Fibroblast of upper back skin (primary cell): ENCODE measurements at places on chromosomes 16 and 17.
A peak's percentile ranks its signal among the peaks of the same experiment; 100 is the strongest.

DNA sequence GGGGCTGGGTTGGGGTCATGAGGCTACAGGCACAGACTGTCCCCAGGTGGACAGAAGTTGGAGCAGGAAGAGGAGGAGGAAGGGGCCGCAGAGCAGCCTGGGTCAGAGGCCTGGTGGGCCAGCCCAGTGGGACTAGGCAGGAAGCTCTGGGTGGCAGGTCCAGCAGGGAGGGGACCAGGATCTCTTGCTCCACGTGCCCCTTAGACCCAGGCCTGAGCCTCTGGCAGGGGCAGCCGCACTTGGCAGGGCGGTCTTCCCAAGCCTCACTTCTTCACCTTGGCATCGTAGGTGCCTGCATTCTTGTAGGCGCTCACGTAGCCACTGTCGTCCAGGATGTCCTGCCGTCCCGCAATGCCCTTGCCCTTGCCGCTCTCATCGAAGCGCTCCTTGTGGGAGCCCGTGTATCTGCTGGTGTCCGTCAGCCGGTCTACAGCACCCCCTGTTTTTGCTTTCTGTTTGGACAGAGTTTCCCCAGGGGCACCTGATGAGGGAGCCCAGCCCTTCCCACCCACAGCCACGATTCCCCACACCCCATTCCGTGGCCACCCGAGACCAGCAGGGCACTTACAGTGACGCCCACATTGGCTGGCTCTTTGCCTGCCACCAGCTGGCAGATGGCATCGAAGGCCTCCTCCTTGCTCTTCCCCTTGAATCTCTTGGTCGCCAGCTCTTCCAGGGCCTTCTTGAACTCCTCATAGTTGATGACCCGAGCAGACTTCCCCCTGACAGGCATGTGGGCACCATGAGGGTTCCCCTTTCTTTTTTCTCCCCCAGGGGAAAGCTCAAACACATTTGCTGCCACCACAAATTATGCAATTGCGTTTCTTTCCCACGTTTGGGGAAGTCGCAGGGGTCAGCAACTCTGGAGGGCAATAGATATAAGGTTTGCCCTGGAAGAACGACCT, 3.1 kb downstream of the TPPP3 start:
- DNase-seq, result no peak

- DNase-seq, result no peak
Measured at GRCh38 chr17:64579917-64580316, 73.1 kb downstream of the CEP95 start.

DNA sequence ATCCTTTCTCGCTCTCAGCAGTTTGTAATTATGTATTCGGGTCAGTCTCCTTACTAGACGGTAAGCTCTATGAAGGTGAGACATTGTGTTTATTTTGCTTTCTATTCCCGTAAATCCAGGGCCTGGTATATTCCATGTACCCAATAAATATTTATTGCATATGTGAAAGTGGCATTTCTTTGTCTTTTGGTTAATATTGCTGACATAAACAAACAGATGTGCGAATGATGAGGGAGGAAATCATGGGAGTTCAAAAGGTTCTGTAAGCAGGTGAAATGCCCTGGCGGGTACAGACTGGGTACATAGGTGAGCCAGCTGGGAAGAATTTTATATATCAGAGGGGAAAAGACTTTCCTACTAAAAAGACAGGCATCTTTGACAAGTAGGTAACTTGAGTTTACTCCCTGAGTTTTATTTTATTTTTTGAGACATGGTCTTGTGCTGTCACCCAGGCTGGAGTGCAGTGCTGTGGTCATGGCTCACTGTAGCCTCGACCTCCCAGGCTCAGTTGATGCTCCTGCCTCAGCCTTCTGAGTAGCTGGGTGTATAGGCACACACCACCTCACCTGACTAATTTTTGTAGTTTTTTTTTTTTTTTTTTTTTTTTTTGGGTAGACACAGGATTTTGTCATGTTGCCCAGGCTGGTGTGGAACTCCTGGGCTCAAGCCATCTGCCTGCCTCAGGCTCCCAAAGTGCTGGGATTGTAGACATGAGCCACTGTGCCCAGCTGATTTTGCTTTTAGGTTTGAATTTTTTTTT, 5.7 kb upstream of the METTL9 start:
- no peak for DNase-seq

DNA sequence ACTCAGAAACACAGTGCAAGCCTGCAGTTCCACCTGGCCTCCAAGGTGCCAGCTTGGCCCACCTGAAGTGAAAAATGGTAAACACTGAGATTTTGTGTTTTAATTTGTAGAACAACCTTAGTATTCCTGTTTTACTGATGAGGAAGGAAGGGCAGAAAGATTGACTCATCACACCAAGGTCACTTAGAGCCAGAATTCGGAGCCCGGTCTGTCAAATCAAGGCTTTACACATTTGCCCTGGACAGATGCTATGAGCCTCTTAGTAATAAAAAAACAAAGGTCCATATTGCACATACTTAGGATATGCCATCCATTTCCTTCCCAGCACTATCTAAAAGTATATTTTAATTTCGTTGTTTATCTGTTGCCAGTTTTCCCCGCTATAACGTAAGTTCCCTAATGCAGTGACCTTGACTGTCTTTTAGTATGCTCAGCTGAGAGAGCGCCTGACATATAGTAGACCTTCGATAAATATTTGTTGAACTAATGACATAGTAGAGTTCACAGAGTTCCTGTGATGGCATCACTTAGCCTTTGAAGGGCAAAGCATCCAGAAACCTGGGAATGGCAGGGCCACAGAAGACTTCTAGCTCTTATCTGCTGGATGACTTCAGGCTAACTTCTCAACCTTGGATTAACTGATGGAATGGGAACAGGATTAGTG, 7.2 kb upstream of the TBKBP1 start:
- no peak for DNase-seq

GRCh38 chr16:29907973-29908372, 7.7 kb downstream of the ASPHD1 start:
- DNase-seq, result no peak

DNA sequence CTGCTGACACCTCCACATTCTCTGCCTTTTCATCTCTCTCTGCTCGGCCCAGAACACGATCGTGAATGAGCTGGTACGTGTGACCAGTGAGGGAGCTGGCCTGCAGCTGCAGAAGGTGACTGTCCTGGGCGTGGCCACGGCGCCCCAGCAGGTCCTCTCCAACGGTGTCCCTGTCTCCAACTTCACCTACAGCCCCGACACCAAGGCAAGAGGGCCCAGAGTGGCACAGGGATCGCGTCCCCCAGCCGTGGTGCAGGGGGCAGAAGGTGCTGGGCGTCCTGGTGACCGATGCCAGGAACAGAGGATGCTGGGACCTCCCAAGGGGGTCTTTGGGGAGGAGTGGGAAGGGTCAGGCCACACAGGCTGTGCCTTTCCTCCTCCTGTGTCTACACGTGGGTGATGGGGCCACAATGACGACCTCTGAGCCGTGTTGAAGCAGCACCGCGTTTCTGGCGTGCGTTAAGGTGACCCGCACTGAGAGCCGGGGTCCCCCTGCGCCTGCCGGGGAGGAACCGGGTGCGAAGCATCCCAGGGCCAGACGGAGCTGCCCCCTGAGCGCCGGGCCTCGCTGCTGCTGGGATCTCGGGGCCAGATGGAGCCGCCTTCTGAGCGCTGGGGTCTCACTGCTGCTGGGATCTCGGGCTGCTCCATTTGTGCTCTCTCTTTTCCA, 17.4 kb downstream of the GAA start:
- DNase-seq, result no peak

- peak; percentile 37 for DNase-seq
Measured at GRCh38 chr17:61000911-61001310, 323.3 kb downstream of the BCAS3 start.

- peak; percentile 83 for DNase-seq
Measured at GRCh38 chr16:67241008-67241900, 6.0 kb downstream of the FHOD1 start.

DNA sequence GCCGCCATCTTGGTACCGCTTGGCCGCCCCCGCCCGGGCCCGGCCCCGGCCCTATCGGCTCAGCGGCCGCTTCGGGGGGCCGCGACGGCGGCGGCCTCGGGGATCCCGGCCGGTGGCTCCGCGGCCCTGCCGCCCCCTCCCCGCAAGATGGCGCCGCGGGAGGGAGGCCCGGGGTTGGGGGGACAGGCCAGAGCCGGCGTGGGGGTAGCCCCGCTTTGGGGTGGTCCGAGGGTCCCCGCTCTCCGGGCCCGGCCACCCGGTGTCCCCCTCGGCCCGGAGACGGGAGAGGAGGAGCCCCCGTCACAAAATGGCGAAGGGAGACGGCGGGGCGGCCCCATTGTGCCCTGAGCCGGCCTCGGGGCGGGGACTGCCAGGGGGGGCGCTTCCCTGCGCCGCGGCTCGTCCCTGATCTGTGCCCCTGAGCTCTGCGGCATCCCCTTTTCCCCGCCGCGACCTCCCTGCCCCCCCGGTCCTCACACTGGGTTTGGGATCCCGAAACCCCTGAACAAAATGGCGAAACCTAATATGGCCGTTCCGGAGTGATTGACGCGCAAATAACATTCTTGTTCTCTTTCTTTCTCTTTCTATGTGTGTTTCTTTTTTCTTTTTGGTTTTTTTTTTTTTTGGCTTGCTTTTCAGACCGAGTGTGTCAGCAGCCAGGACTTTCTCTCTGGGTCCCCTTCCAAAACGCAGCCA, 986 bp downstream of the HAPSTR1 start:
- no peak for DNase-seq

DNA sequence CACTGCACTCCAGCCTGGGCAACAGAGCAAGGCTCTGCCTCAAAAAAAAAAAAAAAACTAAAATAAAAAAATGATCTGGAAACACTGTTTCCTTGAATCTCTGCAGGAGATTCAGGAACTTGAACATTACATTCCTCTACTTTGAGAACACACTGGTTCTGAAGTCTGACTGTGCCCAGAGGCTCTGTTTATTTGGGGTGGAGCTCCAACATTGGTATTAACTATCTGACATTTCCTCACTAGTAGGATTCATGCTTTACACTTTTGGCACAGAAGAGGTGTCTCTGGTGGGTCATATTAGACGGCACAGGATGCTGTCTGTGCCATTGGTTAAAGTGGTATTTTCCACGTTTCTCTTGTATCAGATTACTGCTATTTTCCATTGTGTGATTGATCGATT, 10.4 kb downstream of the SULT1A2 start:
- DNase-seq, result no peak
